ENCODE measurements at places on chromosomes 1 and 21.

GRCh38 chr1:107220036-107220435 lies 79.2 kb downstream of the NTNG1 start:
- DNase-seq: no peak

GRCh38 chr1:191222206-191222605 lies 744.5 kb upstream of the BRINP3 start:
- DNase-seq: no peak

DNA sequence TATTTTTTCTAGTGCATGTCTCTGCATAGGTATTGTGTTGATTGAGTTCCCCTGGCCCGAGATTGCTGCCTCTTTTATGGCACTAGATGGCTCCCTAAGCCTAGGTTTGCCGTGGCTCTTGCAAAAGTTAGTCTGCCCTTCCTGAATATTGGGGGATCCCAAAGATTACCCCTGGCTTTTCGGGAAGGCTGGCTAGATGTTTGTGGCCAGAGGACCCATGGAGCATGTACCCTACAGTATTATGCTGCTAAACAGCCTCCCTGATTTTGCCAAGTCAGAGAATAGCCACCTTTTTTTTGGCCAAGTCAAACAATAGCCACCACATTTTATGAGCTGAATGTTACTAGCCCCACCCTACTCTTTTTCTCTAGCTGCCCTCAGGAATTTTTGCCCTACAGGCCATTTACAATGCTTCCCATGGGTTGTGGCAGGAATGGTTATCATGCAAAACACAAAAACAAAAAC lies 343.2 kb downstream of the OLFM3 start:
- no peak for DNase-seq

DNA sequence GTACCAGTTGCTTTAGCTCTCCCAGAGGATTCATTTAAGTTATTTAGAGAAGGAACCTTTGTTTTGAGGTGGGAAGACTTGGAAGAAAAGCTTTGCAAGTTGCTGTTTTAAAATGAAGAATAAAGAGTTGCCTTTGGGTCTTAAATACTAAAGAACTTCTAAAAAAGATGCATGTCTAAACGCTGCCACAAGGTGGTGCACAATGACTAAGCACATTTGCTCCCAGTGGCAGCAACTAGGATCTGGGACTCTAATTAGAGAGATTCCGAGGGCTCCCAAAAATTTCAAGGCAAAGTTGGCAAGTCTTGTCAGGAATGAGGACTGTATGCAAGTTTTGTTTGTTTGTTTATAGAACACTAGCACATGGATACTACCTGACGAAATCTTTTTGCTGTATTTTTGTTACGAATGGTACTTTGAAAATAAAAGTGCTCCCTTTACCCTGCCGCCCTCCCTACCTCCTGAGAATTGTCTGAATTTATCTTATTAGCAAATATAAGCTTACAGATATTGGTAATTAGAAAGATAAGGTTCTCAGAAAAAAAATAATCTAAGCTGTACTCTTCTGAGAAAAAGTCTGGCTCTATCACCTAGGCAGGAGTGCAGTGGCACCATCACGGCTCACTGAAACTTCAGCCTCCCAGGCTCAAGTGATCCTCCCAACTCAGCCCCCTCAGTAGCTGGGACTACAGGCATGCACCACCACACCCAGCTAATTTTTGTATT lies 121.8 kb downstream of the HFM1 start:
- DNase-seq: peak; percentile 56

GRCh38 chr1:87403061-87403820 lies 74.6 kb downstream of the LMO4 start:
- no peak for DNase-seq

- DNase-seq: no peak
Measured at GRCh38 chr21:41616031-41616591, 108.2 kb upstream of the TMPRSS2 start.

GRCh38 chr1:246790364-246790763 lies 66.2 kb downstream of the SCCPDH start:
- no peak for DNase-seq

GRCh38 chr1:187517546-187517945 lies 688.8 kb downstream of the PLA2G4A start:
- DNase-seq: no peak

DNA sequence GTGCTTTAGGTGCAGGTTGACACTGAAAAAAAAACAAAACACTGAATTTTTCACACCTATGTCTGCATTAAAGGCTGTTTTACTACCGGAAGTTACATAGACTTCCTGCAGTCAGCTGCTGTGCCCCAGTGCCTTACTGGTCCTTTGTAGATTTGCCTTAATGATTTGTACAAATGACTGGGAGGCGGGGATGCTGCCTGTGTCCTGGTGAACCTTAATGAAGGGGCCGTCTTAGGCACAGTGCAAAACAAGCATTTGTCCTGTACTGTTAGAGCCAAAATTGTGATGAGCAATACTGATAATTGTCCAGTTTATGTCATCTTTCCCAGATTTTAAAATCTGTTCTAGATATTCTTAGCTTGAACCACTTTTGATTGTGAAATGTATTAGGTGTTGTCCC lies 90.9 kb upstream of the PGD start:
- no peak for DNase-seq

DNA sequence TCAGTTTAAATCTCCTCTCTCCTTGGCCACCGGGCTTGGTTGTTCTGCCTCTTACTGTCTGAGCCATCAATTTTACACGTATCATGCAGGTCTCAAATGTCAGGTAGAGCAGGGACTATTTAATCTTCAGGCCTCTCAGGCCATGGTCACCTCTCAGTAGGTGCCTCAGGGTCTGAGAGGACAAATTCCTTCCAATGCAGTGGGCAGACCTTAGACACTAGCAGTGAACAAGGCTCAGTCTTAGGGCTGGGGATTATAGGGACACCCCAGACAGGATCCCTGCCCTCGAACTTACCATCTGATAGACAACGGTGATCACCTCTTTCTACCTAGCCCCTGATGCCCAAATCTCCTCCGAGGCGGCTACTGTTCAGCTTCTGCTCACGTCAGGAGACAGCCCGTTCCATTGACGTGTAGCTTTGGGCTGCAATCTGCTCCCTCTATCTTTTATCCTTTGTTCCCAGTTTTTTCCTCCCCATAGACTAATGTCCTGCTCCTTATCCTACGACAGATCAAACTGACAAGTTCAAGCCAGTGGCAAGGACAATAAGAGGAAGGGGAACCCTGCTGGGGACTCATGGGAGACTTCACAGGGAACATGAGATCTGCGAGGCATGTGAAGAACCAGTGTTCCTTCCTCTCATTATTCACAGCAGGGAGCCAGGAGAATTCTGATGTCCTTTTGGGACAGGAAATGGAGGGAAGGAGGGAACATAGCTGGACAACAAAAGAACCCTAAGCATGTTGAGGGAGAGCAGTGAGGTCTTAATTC lies 1.4 kb upstream of the MYOG start:
- no peak for DNase-seq

DNA sequence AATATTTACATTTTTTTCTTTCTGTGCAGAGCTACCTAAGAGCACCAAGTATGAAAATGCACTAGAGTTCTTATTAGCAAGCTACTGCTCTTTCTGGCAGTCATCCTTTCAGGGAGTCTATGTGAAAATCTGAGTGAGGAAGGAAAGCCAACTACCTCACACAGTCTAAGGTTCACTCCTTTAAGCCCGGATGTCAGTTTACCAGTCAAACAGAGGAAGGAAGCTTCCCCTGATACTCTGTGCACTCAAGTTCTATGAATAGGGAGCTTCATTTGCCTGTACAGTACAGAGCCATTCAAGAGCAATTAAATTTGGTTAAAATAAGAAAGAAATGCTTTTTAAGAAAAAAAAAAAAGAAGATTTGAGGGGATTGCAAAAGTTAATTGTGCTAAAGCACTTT lies 6.9 kb downstream of the COL11A1 start:
- DNase-seq: no peak

DNA sequence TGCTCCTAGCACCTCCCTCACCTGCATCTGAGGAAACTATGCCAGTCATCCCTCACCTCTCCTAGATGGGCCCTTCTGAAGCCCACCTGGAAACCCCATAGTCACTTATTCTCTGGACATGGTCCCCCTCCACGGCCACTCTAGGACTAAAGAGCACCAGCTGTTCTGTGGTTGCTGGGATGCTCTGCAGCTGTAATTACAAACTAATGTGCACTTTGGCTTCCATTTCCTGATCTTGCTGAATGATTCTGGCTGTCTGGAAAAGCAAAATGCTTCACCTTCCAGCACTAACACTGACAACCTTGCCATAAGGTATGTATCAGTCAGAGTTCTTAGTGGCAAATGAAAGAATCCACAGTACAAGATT lies 48.7 kb upstream of the PSEN2 start:
- no peak for DNase-seq

DNA sequence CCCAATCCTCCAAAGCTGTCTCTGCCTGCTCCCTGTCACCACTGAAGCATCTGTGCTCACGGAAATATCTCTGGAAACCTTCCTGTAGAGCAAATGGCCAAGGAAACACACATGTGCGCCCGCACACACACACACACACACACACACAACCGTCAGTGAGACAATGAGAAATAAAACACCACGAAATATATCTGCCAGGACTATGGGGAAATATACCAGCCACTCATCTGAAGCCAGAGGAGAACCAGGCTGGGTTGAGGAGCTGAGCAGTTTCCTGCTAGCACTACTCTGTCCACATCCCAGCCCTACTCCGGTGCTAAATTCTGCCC lies 25.1 kb upstream of the PLXNA2 start:
- no peak for DNase-seq

DNA sequence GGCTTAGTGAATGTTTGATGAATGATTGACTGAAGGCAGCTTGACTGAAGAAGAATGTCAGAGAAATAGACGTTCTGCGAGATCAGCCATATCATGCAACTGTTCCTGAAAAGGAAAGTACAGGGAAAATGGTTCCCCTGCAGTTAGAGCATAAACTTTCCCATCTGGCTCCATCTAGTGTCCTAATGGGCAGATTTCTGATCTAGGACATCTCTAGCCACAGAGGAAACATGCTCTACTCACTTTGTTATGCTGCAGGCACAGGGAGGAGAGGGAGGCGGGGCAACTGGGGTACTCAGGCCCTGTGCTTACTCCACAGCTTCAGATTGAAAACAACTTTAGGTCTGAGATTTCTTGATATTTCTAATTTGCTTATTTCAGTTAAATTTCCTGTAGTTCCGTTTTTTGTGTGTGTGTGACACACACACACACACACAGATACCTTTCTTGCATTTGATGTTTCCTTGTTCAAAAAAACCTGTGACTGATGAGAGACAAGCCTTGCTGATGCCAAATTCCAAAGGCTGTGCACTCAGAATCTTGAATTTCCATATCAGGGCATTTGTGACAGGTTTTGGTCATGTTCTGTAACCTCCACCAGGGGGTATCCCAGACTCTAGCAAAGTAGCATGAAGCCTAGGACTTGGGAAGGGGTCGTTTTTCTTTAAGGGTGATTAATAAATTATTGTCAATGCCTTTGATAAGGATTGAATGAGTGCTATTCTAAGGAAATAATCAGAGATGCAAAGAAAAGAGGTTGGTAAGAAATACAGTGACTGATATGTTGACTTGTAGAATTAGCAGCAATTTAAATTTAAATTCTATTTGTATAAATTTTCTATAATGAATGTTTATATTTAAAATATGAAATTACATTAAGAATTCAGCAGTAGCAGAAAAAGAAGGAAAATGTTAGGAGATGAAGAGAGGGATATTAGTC lies 139.7 kb upstream of the BEND5 start:
- DNase-seq: no peak

- no peak for DNase-seq
Measured at GRCh38 chr1:66998972-66999371, 55.0 kb downstream of the SLC35D1 start.

GRCh38 chr1:209218981-209219380 lies 364.5 kb upstream of the CAMK1G start:
- DNase-seq: no peak

DNA sequence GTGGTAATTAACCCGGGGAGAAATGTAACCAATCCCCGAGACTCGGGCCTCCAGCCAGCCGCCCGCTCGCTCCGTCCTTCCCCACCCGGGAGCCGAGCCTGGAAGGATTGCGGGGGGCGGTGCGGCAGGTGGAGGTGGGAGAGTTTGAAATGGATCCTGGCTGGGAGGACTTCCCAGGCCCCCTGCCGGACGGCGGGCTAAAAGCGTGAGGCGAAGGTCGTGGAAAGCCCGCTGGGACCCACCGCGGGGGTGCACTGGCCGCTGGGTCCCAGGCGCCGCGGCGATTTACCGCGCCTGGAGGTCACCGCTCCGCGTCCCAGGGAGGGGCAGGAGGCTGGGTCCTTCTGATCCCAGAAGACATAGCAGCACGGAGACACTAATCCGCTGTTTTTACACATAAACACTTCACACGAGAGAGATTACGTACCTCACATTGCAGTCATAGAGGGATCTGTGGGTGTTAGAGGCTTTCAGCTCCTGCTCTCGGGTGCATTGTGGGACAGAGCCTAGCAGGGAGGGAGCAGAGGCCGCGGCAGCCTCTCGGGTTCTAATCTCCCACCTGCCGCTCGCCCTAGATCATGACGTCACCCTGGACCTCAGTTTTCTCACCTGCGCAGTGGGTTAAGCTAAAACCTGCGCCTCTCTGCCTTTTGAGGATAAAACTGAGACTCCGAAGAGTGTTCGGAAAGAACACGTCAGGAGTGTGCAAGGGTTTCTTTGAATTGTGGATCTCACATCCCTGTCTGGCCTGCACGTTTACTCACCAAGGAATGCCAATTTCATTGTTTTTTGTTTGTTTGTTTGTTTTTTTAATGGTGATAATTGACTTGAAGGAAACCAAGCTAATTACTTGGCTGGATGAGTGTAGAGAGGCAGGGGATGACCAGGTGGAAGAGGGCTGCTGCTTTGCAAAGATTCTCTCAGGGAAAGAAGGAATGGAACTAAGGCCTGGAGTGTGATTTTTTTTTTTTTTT lies 17.1 kb upstream of the TMEM9 start:
- DNase-seq: peak; percentile 62

DNA sequence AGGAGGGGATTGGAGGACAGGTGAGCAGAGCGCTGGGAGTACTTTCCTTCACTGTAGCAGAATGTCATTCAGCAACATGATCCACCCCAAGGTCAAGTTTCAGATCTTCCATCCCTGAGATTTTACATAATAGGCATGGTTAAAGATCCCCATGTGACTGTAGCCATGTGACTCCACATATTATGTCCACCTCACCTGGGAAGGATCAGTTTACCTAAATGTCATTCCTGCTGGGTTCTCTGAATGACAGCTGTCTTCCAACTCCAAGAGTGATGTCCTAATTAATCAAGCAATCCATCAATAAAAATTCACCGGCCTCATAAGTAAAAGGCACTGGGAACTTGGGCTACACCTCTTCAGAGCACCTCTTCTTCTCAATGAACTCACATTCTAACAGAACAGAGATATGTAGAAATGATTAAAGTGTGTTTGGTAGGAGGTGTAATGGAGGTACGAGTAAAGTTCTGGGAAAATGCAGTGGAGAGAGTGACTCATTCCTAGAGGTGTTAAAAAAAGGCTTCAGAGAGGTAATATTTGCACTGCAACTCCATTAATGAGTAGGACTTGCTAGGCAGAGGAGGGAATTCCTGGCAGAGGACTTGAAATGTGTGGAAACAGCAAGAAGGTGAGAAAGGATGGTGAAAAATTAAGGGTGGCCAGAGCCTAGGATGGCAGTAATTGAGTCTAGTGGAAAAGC lies 22.2 kb upstream of the MAPKAPK2 start:
- no peak for DNase-seq

DNA sequence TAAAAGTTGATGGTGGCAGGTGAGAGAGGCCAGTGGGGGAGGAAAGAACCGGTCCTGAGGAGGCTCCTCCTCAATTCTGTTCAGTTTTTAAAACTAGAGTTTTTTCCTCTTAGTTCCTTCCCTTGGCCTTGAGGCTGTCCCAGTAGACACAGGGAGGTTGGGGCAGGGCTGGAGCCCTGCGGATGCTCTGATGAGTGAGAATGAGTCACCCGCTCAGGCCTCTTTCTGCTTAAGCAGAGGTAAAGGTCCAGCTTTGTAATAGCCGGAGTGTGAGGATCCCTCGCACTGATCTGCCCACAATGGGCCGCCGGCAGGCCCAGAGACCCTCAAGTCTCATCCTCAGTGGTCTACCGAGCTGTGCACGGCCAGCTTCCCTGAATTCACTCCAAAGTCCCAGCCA lies 49.6 kb upstream of the IRF2BP2 start:
- peak; percentile 6 for DNase-seq

All from upper lobe of left lung (tissue), 6 donors.